NCI-H446 treated with DMSO at 0.1 percent for 48 hours (cell line): ENCODE measurements at places on chromosomes 7 and 10.

DNA sequence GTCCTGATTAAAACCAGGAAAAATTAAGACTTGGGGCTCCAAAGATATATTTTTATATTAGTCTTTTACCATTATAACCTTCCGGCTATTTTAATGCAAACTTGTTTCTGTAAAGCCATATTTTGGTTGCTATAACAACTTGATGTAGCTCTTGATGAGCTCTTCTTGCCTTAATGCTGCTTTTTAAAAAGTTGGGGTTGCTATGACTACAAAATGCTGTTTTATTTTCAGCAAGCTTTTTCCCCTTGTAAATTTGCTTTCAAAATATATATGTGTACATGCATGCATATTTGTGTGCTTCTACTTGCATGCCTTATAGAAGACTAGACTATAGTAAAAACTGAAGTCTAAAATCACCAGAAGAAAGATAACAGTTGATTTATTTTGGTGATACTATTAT lies 99.7 kb downstream of the CSTF2T start:
- DNase-seq = no peak

- no peak for DNase-seq
Observed at GRCh38 chr10:101965075-101965765, 90.8 kb downstream of the ARMH3 start.

GRCh38 chr10:122983898-122984297 lies 3.7 kb downstream of the PSTK start:
- DNase-seq = no peak

- DNase-seq = no peak
Observed at GRCh38 chr10:119101366-119102098, 2.4 kb upstream of the DENND10 start.

- no peak for DNase-seq
Observed at GRCh38 chr7:80095545-80095944, 39.1 kb upstream of the GNAI1 start.

- DNase-seq = no peak
Observed at GRCh38 chr10:130491693-130492050, 355.5 kb downstream of the GLRX3 start.

- DNase-seq = no peak
Observed at GRCh38 chr7:28166982-28167715, 13.4 kb downstream of the JAZF1 start.
